ENCODE measurements at places on chromosomes 7 and 10.

DNA sequence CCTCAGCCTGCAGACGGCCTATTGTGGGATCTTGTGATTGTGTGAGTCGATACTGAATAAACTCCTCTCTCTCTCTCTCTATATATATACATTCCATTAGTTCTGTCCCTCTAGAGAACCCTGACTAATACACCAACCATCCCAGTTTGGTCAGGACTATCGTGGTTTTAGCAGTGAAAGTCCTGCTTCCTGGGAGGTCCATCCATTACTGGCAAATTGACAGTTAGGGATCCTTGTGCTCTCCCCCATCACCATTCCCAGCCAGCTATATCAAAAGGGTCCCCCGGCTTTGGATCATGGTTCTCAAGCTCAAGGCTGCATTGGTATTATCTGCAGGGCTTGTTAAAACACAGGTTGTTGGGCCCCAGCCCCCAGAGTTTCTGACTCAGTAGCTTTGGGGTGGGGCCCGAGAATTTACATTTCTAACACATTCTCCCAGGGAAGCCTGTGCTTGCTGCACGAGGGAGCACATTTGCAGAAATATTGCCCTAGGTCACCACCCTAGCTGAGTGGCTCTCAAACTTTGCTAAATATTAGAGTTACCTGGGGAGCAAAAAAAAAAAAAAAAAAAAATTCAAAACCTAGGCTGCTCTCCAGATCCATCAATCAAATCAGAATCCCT is 899.1 kb upstream of the AUTS2 start:
- no peak for DNase-seq

DNA sequence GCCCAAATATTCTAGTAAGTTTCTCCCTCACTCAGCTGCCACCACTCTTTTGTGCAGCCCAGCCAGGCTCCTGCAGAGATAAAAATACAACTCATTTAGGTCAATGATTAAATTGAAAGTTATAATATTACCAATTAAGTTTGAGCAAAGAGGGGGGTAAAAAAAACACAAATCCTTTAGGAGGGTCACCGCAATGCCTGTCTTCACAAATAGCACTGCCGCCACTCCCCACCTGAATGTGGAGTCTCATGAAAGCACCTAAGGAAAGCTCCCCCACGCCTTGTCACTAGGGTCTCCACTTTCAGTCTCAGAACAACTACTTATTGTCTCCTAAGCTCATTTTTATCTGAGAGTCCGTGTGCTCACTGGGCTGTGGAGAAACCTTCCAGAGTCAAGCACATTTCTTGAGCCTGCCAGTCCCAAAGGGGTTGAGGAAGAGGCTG is 148.7 kb downstream of the FGFR2 start:
- no peak for DNase-seq

GRCh38 chr7:155374276-155375252 is 76.9 kb downstream of the INSIG1 start:
- no peak for DNase-seq

DNA sequence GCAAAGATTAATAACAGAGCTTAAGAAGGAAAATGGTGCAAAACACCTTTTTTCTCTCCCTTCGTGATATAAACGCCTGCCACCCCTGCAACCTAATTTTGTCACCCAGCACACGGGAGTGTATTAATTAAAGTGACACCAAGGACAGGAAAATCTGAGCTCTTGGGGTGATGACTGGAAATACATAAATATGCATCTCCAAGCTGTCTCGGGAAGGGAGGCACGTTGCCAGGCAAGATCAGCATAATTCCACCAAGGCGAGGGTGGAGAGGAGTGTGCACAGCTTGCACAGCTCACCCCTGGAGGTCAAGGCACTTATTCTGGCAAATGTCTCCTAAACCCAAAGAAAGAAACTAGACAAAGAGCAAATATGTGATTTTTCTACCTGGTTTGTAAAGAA is 700.9 kb downstream of the GRID1 start:
- no peak for DNase-seq

GRCh38 chr7:69338144-69338543 is 260.1 kb upstream of the AUTS2 start:
- DNase-seq, result no peak

DNA sequence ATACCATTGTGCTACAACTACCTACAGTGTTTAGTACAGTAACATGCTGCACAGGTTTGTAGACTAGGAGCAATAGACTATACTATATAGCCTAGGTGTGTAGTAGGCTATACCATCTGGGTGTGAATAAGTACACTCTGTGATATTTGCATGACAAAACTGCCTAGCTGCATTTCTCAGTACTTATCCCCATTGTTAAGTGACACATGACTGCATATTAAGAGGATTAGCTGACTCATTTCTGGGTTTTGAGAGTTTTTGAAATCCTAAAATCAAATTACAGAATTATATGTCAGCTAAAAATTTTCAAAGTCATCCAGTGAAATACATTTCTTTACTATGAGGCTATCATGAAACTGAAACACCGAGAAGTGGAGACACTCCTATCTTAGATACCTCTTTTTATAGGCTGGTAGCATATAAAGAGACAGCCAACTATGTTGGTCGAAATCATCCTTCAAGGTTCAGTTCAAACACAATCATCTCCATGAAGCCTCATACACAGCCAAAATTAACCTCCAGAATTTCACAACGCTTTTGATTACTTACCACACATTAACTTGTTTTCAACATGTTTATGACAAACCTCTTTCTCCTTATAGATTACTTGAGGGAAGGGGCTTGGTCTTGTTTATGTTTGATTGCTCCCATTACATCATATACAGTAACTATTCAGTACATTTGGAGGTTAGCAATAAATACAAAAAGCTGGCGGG is 89.8 kb upstream of the ANK3 start:
- no peak for DNase-seq

- no peak for DNase-seq
These were observed 150.1 kb upstream of the SHH start for GRCh38 chr7:155962191-155962967.

DNA sequence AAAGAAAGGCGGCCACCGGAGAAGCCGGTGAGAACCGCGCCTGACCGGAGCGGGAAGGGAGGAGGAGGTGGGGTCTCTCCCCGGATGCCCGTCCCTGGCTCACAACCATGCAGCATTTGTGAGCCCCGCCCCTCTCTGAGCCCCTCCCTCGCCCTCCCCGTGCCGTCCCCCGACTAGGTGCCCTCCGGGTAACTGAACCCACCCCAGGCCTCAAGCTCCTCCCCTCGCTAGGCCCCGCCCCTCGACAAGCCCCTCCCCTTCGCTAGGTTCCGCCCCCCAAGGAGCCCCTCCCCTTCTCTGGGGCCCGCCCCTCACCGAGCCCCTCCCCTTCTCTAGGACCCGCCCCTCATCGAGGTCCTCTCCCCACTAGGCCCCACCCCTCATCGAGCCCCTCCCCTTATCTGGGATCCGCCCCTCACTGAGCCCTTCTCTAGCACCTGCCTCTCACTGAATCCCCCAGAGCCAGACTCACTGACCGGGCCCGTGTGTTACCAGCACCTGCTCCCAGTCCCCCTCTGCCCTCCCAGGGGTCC is 42.2 kb upstream of the HSPB1 start:
- DNase-seq, result peak; percentile 55

DNA sequence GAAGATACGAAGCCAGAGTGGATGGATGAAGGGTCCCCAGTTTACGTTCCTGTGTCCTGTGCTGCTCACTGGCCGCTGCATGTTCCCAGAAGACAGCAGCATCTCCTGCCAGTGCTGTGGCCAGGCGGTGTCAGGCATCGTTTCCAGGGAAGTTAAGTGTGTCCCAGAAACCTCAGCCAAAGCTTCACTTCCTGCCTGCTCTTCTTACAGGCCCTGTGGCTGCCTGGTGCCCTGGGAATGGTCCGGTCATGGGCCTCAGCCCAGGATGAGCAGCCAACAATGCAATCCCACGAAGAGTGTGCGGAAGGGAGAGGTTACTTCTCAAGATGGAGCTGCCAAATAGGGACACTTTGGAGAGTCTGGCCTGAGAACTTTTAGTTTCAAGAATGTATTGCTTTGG is 99.7 kb upstream of the TARP start:
- DNase-seq, result no peak

GRCh38 chr7:33692956-33693355 is 212.4 kb upstream of the BMPER start:
- DNase-seq, result no peak

DNA sequence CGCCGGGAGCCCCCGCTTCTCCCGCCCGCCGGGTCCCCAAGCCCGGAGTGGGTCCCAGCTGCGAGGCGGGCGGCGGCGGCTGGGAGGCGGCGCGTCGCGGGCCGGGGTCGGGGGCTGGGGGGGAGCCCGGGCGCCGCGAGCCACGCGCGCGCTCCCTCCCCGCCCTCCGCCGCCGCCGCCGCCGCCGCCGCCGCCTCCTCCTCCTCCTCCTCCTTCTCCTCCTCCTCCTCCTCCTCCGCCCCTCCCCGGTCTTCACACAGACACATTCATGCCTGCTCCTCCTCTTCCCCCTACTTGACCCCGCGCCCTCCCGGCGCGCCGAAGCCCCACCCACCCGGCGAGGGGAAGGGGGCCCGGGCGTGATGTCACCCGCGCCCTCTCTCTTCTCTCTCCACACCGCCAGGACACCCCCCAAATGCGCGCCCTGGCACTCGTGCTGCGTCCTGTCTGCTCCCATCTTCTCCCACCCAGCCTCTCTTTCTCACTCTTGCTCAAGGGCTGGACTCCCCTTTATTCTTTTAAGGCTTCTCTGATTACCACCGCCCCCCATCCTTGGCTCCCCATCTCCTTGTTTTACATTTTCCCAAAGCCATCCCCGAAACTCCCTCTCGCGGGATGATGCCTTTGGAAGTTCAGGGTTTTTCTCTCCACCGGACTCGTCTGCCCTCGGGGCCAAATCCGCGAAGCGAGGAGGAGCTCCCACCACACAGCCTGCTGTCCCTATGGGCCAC is 967 bp upstream of the GLI3 start:
- DNase-seq, result no peak

DNA sequence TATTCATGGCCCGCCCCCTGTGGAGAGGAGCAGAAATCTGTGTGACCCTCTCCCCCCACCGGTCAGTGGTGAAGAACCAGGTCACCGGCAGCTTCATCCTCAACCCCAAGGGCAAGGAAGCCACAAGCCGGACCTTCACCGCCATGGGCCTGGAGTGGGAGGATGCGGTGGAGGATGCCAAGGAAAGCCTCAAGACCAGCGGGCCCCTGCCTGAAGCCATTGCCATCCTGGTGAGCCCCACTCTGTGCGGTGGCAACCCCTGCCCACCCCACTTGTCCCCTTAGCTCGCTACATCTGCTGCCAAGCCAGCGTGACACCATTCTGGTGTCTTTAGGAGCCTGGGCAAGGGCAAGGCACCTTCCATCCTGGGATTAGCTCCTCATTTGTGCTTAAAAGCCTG is 35.4 kb downstream of the TBATA start:
- no peak for DNase-seq

GRCh38 chr10:34722404-34722803 is 92.7 kb downstream of the PARD3 start:
- no peak for DNase-seq

GRCh38 chr10:21160116-21160515 is 263.0 kb upstream of the NEBL start:
- no peak for DNase-seq

DNA sequence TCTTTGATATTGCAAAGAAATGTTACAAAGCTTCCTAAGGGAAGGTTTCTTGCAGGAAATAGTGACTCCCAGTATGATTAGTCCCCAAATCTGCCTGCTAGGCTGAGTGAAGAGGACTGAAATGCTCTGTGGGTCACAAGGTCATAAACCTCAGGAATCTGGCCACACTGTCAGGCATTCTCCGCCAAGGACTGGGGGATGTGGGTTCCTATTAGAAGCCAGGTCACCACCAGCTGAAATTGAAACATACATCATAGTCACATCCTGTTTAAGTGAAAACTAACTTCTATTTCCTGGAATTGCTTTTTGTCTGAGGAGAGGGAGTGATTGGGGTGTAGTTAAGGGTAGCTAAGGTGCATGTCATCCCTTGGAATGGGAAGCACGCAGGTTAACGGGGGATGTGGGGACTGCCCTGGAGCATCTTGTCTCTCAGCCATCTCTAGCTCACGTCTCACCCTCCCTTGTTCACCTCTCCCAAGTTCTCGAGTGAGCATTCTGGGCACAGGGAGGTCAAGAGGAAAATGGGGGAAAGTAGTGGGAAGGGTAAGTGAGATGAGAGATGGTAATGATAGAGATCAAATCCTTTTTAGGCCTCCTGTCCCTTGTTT is 12.0 kb upstream of the GSAP start:
- DNase-seq, result no peak

DNA sequence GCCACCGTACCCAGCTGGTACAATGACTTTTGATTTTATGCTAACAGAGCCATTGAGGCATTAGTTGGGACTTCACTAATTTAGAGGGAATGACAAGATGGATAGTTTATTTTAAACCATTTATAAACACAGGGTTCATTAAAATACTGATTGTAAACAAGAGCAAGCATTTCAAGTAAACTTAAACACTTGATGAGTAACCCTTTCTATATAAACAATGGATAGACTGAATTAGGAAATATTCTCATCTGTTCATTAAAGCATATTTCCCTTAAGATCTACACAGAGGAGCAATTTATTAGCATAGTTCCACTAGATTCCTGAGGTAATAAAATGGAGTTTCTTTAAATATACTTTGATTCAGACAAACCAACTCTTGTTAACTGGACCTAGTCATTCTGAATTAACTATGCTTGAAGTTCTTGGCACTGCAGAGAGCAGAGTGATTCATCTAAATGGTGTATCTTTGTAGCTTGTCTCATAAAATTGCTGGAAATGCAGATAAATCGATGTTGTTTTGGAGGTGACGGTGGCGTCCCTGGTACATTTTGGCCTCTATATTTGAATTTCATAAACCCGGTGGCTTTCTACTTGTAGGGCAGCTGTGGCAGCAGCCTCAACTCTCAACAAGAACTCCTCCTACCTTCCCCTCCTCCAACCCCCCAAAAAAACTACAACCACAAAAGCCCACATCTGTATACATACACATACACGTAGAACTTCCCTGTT is 15.4 kb upstream of the VDAC2 start:
- no peak for DNase-seq

- DNase-seq, result no peak
These were observed 39.3 kb downstream of the LRRC18 start for GRCh38 chr10:48900371-48900801.

DNA sequence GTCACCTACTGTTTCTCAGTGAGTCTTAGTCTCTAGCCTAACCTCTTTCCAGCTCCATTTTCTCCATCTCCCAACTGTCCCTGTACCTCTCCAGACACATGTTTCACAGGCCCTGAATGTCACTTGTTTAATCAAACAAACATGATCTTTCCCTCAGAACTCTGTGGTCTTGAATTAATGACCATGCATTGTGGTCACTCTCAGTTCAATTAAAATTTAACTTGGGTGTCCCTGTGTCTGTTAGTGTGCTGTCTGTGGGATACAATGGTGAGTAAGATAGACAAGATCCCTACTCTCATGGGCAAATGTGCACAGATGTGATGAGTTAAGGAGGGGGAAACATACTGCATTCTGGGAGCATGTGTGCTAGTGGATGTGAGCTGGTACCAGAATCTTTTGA is 65.0 kb downstream of the RBM33 start:
- DNase-seq, result no peak

GRCh38 chr10:93837822-93838221 is 56.0 kb upstream of the SLC35G1 start:
- no peak for DNase-seq

- DNase-seq, result no peak
These were observed 25.5 kb downstream of the IL15RA start for GRCh38 chr10:5951721-5952407.

- no peak for DNase-seq
These were observed 19.5 kb downstream of the HSPA12A start for GRCh38 chr10:116722736-116723427.

- DNase-seq, result no peak
These were observed 339.9 kb upstream of the PODXL start for GRCh38 chr7:131896165-131896863.
